ENCODE measurements at places on chromosomes 11 and 22.

DNA sequence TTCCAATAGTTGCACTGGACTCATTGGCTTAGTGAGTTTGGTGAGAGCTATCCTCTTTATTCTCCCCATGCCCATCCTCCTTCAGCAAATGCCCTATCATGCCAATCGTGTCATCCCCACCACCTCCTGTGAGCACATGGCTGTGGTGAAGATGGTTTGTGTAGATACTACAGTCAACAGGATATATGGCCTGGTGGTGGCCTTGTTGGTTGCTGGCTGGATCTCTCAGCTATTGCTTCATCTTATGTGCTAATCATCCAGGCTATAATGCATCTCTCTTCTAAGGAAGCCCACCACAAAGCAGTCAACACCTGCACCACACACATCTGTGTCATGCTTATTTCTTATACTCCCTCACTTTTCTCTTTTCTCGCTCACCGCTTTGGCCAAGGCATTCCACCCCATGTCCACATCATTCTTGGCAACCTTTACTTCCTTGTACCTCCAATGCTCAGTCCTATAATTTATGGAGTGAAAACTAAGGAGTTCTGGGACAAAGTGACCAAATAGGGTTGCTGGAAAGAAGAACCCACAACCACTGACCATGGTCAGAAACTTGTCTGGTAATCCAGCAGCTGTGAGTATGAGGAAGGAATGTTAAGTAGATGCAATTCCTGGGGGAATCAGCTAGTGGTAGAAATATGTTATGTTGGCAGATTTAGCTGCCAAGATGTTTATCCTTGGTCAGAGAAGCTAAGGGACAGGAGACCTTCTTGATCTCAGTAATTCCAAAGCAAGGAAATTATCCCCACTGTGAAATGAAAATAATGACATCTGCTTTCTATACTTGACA, 16.3 kb upstream of the OR56B1 start:
- no peaks in the 10 kb centered on the region for H3K4me1 ChIP-seq
- H3K27ac ChIP-seq: no peak overlapping the region
- H3K27me3 ChIP-seq: no peaks in the 10 kb centered on the region

DNA sequence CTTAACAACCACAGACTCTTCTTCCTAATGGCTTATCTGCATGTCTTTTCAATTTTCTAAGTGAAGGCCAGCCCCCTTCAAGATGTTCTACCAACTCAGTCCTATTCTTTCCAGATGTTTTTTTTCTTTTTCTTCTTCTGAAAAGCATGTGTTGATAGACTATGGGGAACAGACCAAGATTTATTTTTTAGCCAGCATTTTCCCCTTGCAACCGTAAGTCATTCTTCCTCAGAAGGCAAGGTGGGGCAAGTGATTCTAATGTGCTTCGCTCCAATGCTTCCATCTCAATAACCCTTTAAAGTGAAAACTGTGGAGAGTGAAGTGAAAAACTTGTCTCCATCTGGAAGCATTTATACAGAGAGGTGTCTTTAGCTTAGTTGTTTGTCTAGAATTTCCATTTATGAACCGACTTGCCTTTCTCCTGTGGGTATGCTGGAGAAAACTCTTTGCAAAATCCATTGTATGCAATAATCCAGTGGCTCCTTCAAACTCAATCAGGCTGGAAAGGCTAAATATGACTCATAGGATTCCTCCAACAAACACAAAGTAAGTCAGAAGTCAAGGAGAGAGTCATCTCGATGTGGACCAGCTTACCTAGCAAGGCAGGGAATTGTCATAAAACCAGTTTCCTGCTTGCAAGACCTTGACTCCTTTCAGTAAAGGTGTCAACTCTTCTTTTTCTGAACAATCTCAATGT, 83.7 kb downstream of the MAML2 start:
- DNase-seq: no peak
- H3K4me3 ChIP-seq: no peak overlapping the region
- H3K4me1 ChIP-seq: peaks cover 40% of the 10 kb centered on the region
- no peaks in the 10 kb centered on the region for H3K27me3 ChIP-seq
- H3K27ac ChIP-seq: peak overlapping the region; percentile 64

- H3K4me3 ChIP-seq: peak overlapping the region; percentile 99
- H3K36me3 ChIP-seq: peaks cover 10% of the 10 kb centered on the region
- peaks cover 33% of the 10 kb centered on the region for H3K4me1 ChIP-seq
Measured at GRCh38 chr11:62603072-62603408, 1.4 kb upstream of the MTA2 start.

- no peaks in the 10 kb centered on the region for H3K36me3 ChIP-seq
- H3K4me3 ChIP-seq: no peak overlapping the region
- H3K27ac ChIP-seq: no peak overlapping the region
- no peaks in the 10 kb centered on the region for H3K27me3 ChIP-seq
- no peak for DNase-seq
Measured at GRCh38 chr11:120256779-120257178, 16.8 kb downstream of the POU2F3 start.

DNA sequence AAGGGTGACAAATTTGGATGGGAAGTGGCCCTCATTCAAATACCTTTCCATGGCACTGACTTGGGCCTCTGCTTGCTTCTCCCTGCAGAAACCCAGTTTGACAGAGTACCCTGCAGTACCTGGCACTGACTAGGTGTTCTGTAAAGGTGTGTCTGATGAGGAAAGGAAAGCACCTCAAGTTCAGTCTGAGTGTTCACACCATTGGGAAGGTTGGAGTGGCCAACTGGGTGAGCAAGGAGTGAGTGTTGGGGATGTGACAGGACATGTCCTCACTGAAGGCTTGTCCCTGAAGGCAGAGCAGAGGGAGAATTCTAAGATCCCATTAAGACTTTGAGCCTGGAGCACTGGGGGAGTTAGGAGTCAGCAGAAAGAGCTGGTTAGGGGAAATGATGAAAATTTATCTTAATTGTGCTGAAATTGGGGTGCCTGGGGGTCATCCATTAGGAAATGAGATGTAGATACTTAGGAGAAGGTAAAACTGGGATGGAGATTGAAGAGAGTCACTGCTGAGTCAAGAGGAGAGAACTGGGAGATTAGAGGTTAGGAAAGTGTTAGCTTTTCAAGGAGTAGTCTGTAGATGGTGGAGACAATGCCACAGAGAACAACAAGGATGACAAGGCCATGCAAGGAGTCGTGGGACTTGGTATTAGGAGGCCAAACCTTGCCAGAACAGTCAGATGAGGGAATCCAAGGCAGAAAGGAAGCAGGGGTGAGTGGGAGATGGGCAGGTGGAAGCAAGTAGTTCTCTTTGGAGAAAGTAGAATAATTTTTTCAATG, 6.1 kb downstream of the SREBF2 start:
- H3K4me3 ChIP-seq: no peak overlapping the region
- H3K36me3 ChIP-seq: no peaks in the 10 kb centered on the region
- H3K27ac ChIP-seq: peak overlapping the region; percentile 80
- H3K27me3 ChIP-seq: no peaks in the 10 kb centered on the region
- peaks cover 100% of the 10 kb centered on the region for H3K4me1 ChIP-seq
- DNase-seq: no peak

- H3K36me3 ChIP-seq: no peaks in the 10 kb centered on the region
- no peak overlapping the region for H3K27ac ChIP-seq
- H3K4me3 ChIP-seq: no peak overlapping the region
- DNase-seq: no peak
- H3K4me1 ChIP-seq: no peaks in the 10 kb centered on the region
Measured at GRCh38 chr11:79482800-79483199, 42.0 kb upstream of the TENM4 start.

DNA sequence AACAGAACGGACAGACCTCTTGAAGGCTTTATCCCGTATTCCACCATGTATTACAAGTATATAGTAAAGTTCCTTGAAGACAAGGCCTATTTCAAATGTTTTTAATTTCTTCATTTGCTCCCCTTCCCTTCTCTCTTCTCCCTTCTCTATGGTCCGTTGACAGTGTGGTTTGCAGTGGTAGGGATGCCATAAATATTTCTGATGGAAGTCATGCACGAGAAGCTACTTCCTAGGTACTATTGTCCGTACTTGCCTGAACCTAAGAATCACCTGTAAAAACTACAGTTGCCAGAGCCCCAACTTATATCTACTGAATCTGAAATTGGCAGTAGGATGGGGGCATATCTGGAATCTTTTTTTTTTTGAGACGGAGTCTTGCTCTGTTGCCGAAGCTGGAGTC, 2.8 kb downstream of the PISD start:
- H3K27ac ChIP-seq: no peak overlapping the region
- no peak overlapping the region for H3K4me3 ChIP-seq
- no peaks in the 10 kb centered on the region for H3K36me3 ChIP-seq
- H3K4me1 ChIP-seq: peaks cover 44% of the 10 kb centered on the region
- no peak for DNase-seq
- no peaks in the 10 kb centered on the region for H3K27me3 ChIP-seq

DNA sequence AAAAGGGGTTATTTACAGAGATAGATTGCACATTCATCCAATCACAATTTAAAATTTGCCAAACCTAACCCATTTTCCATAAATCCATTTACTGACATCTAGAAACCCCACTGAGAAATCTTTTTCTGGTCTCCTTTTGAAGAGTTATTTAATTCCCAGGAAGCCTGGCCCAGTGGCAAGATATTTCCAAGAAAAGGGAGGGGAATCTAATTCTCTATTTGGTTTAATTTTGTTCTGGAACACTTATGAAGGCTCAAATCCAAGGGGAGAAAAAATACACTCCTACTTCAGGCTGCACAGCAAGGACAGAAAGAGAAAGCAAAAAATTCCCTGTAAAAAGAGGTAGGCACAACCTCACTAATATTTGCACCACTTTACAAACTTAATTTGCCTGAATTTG, 88.2 kb upstream of the LDLRAD3 start:
- H3K27ac ChIP-seq: no peak overlapping the region
- DNase-seq: no peak
- H3K4me1 ChIP-seq: no peaks in the 10 kb centered on the region
- no peak overlapping the region for H3K4me3 ChIP-seq
- H3K27me3 ChIP-seq: no peaks in the 10 kb centered on the region
- H3K36me3 ChIP-seq: no peaks in the 10 kb centered on the region
